LoVo (cell line): ENCODE measurements at places on chromosomes 13 and 19.

DNA sequence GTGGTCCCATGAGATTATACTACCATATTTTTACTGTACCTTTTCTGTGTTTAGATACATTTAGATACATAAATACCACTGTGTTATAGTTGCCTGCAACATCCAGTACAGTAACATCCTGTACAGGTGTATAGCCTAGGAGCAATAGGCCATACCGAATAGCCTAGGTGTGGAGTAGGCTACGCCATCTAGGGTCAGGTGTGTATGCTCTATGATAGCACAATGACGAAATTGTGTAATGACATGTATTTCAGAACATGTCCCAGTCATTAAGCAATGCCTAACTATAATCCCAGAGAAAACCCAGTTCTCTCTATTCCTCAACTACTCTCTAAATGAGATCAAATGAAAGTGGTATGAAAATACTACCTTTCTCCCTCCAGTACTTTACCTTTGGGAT, 3.9 kb downstream of the SLC25A15 start:
- no peak for DNase-seq

- DNase-seq = no peak
Observed at GRCh38 chr13:72198967-72199560, 332.1 kb upstream of the DACH1 start.

GRCh38 chr13:79311386-79311785, 94.7 kb downstream of the RBM26 start:
- no peak for DNase-seq

DNA sequence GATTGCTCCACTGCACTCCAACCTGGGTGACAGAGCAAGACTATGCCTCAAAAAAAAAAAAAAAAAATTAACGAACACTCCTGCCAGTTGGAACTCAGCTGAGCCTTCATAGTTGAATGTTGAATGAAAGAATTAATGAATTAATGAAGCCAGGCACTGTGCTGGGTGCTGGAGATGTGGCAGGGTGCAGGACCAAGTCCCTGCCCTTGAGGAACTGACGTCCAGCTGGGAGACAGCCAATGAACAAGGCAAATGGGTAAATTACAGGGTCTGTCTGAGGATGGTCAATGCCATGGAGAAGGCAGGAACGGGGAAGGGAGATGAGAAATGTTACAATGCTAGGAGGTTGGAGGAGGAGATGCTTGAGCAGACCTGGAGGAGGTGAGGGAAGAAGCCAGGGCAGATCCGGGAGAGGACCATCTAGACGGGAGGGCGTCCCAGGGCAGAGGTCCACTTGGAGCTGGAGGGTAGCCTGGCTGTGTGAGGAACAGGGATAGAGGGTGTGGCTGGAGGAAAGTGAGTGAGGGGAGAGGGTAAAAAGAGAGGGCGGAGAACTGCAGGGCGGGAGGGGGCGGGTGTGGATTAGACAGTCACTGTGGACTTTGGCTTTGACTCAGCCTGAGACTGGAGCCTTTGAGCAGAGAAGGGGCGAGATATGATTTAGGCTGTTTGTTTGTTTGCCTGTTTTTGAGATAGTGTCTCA, 16.8 kb upstream of the IGSF23 start:
- DNase-seq = peak; percentile 72

DNA sequence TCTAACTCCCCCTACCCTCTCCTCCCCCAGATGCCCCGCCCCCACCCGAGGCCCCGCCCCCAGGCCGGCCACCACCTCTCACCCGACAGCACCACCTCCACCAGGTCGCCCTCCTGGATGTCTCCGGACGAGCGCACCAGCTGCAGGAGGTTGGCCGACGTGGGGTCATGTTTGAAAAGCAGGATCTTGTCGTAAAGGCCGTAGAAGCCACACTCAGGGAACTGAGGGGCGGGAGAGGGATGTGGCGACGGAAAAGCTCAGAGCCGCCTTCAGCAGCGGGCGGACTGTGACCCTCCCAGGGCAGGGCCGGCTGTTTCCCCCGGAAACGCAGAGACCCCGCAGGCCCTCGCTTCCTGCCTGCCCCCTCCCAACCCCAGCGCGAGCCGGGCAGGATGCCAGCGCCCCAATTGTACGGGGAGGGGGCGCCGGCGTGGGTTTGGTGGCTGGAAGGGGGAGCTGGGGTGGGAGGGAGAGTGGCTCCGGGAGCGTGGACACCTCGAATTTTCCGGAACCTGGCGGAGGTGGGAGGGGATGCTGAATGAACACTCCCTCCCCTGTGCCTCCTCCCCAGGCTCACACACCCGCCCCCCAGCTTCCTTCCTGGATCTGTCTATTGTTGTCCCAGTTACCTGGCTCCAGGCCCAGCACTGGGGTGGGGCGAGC, 3.0 kb downstream of the PRKD2 start:
- peak; percentile 85 for DNase-seq

DNA sequence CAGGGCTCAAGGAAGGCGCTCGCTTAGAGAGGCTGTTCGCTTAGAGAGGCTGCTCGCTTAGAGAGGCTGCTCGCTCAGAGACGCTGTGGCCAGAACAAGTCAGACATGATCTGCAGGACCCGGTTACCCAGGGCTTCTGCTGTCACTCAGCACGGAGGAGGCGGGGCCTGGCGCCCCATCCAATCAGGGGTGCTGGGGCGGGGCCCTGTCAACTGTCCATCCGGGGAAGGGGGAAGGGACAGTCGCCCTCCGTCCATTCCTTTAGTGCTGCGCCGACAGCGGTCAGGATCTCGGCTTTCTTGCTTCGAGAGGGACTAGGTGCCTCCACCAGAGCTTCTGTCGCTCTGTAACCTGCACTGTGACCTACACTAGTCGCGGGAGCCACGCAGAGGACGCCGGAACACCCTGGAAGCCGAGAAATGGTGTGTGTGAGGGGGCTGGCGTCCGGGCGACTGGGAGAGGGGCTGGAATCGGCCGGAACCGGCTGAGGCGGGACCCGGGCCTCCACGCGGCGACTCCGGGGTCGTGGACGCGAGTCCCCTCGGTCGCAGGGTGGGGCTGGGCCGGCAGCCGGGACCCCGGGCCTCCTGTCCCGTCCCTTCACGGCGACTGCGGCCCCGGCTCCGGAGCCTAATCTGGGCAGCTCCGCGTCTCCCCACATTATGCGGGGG, at the start of gene ZNF440:
Gene ZNF440, plus strand, starts transcription at position 245 of the 671 bp plus-strand sequence. Its CDS starts 175 bp downstream, at position 420.
- peak; percentile 93 for DNase-seq

GRCh38 chr13:101238555-101238954, 177.8 kb downstream of the NALCN start:
- DNase-seq = no peak

DNA sequence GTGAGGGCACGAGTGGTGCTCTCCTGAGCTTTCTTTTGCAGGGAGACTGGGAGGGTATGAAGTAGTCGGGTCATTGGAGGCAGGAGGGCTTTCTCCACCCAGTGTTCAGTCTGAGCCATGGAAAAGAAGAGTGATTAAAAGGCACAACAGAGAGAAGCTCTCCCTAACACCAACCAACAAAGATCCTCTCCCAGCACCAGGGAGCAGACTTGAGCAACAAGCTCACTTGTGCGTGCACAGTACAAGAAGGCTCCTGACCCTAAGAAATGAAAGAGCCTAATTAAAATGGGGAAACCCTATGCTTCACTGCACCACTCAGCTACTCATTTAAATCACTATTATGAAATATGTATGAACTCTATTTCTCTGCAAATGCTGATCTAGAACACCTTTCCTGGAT, 276.3 kb upstream of the SOX21 start:
- DNase-seq = no peak

- DNase-seq = no peak
Observed at GRCh38 chr13:26839682-26840081, 79.1 kb upstream of the GPR12 start.

GRCh38 chr13:59963827-59964226, 199.9 kb downstream of the DIAPH3 start:
- no peak for DNase-seq

- DNase-seq = no peak
Observed at GRCh38 chr13:80975903-80976302, 635.0 kb upstream of the SPRY2 start.

DNA sequence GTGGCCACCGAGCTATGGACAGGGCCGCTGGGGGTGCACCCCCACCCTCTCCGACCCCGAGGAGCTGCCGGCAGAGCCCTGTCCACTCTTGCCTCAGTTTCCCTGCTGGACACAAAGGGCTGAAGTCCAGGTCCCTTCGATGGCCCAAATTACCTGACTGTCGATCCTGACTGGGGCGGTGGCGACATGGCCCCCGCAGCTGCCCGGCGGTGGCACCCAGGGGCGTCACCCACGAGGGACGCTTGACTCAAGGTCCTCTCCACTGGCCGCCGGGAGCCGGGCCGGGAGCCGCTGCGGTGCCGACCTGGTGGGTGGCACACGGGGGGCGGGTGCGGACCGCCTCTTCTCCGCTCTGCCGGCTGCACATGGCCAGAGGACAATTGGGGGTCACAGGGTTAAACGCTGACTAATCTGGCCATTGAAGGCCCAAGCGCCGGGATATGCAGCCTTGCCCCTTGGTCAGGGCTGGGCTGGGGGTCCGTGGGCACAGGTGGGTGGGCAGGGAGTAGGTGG, 16.4 kb downstream of the ARID3A start:
- DNase-seq = no peak

DNA sequence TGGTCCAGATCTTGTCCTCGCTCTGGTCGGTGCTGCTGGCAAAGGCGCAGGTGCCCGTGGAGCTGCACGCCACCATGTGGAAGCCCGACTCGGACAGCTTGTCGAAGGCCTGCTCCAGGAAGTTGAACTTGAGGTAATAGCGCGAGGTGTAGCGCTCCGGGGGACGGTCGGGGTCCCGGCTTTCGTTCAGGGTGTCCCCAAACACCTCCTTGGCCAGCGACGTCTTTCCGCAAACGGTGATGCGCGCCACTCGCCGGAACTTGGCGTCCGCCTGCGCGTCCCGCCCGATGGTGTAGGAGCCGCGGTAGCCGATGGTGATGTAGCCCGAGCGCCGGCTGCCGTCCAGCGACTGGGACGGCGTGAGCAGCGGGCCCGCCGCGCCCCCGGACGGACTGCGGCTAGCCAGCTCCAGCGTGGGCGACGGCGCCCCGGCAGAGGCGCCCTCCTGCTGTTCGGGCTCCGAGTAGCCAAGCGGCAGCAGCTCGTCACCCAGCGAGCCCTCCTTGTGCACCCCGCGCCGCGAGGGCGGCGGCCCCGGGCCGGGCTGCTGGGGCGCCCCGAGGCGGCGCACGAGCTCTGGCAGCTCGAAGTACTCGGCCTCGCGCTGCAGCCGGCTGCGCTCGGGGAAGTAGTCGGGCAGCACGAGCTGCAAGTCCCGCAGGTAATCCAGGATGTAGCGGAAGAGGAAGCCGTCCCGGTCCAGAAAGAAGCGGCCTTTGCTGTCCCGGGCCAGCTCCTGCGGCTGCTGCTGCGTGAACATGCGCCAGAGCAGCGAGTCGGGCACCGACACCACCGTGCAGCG, 801 bp downstream of the KCTD12 start:
- DNase-seq = peak; percentile 3

GRCh38 chr19:6415591-6416190, 8.9 kb downstream of the KHSRP start:
- DNase-seq = no peak
